Motor neuron (in vitro differentiated cells): ENCODE measurements at places on chromosomes 4 and X.

- ATAC-seq: no peak
These were observed 36.0 kb upstream of the TTC29 start for GRCh38 chr4:146981651-146982050.

DNA sequence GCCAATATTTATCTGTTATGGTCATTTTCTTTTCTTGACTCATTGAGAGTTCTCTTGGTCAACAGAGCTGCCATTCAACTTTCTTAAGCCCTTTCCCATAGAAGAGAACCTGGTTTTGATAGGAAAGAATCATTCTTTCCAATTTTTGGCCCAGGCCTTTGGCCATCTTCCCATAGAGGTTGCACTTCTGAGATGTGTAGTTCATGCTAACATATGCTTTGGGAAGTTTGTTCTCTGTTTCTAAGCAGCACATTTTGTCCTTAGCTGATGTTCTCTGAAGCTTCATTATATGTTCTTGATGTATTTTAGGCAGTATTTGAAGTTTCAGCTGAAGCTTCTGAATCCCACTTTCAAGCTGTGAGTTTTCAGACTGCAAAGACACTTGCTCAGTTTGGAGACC, 161.1 kb downstream of the VEGFC start:
- ATAC-seq: no peak

- no peak for ATAC-seq
These were observed 168.4 kb downstream of the MAD2L1 start for GRCh38 chr4:119898211-119898610.

DNA sequence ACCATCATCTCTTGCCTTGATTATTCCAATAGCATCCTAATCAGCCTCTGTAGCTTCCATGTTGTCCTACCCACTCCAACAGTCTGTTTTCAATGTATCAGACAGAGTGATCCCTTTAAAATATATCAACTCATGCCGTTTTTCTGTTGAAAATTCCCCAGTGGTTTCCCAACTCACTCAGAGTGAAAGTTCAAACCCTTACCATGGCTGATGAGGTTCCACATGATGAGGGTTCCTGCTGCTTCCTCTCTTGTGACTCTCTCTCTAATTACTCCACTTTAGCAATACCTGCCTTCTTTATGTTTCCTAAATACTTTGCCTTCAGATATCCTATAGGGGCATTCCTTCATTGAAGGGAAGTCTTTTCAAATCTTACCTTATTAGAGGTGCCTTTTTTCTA, 334.7 kb downstream of the PPP1R2C start:
- no peak for ATAC-seq

GRCh38 chr4:47830265-47831025, 7.4 kb downstream of the CORIN start:
- ATAC-seq: peak; percentile 39

GRCh38 chrX:153499876-153500275, 5.1 kb downstream of the BGN start:
- no peak for ATAC-seq

DNA sequence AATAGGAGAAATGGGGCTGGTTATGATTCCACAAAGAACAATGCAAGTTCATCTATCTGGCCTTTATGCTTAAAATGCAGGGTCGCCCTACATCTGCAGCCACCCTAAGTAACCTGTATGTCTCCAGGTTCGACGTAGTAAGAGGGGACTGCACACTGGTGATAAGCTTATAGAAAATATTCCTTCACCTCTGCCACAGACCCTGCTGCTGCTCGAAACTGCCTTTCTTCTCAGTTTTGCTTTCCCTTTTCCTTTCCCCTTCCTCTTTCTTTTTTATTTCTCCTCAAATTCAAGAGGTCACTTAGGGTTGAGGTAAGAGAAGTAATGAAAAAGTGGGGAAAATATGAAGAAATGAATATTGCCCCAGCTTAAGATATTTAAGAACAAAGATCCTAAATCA, 123.5 kb downstream of the DCHS2 start:
- no peak for ATAC-seq

DNA sequence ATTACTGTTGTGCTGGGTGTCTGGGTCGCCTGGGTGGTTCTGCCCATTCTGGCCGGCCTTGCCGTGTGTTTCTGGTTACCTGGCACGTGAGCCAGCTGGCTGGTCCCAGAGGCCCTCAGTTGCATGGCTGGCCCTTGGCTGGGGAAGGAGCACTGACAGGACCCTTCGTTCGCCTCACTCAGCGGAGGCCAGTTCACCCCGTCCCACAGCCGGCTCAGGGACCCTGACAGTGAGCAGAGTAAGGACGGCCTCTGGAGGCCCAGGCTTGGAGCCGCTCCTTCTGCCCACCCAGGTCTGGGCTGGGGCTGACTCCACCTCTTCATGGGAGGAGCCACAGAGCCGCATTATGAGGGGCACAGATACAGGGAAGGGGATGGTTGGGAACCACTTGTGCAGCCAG, 20.3 kb upstream of the HGFAC start:
- no peak for ATAC-seq

GRCh38 chr4:101287324-101287723, 60.0 kb downstream of the PPP3CA start:
- ATAC-seq: no peak

GRCh38 chr4:34170946-34171345, 2073.4 kb downstream of the ARAP2 start:
- ATAC-seq: no peak

GRCh38 chr4:26590639-26591038, 6.8 kb downstream of the TBC1D19 start:
- ATAC-seq: no peak

- ATAC-seq: no peak
These were observed 75.0 kb downstream of the EVC start for GRCh38 chr4:5785806-5786680.

DNA sequence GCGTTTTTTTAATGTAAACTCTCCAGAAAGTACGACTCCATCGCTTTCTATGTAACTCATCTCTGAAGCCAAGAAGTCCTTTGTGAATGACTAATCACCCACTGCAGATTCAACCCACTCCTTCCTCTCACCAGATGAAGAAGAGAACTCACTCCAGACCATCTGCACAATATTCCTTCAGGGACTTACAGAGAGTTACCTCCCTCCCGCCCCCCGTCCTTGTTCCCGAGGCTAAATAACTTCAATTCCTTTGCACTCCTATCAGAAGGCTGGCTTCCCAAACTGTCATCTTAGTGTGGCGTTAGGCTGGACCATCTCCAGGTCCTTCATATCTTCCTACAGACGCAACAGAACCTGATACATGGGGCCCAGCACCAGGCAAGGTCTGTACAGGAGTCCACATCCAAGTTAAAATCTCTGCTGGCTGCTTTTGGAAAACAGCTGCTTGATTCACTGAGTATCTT, 82.4 kb downstream of the AFAP1 start:
- no peak for ATAC-seq

GRCh38 chr4:74375824-74376426, 11.0 kb downstream of the EREG start:
- peak; percentile 40 for ATAC-seq

DNA sequence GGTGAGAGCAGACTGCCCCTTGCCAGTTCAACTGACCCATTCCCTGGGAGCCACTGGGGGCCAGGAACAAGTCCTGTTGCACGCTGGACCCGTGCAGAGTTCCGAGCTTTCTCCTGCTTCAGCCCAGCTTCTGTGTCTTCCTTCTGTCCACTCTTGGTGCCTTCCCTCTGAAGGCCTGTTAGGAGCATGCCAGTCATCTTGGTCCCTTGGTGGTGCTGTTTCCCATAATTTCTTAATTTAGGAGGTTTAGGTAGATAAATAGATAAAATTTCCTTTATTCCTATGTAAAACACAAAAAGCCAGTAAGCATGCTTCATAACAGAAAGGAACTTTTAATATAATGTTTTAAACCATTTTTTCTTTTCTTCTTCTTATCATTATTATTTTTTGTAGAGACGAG, 672.7 kb downstream of the CCSER1 start:
- no peak for ATAC-seq

GRCh38 chrX:39755143-39756032, 342.4 kb downstream of the BCOR start:
- peak; percentile 90 for ATAC-seq

- ATAC-seq: peak; percentile 94
These were observed at the start of gene ANK2 for GRCh38 chr4:113049421-113050370. Gene ANK2, plus strand, starts transcription at chr4:113049653. Its CDS starts 76 bp downstream, at chr4:113049729.

DNA sequence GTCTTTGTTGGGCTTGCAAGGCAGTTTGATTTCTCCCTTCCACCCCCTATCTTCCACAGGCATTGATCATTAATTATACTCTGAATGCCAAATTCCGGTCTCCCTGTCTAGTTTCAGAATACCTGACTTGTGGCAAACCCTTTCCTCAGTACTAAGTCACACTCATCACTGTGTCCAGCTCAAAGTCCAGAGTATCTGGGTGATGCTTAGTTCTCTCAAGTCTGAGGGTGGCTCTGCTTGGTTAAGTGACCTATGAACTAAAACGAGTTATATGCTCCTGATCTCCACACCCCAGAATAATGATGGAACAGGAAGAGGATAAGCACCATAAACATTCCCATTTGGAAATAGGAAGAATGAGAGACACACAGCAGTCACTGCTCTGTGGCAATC, 6.5 kb downstream of the SMIM9 start:
- ATAC-seq: no peak

GRCh38 chr4:178142724-178143123, 700.5 kb upstream of the AGA start:
- ATAC-seq: no peak

- no peak for ATAC-seq
These were observed 38.9 kb upstream of the RAP1GDS1 start for GRCh38 chr4:98222306-98222705.

- peak; percentile 50 for ATAC-seq
These were observed 863.6 kb upstream of the IGFBP7 start for GRCh38 chr4:57973819-57974218.

- ATAC-seq: no peak
These were observed 25.2 kb downstream of the TIGD2 start for GRCh38 chr4:89136525-89136924.

DNA sequence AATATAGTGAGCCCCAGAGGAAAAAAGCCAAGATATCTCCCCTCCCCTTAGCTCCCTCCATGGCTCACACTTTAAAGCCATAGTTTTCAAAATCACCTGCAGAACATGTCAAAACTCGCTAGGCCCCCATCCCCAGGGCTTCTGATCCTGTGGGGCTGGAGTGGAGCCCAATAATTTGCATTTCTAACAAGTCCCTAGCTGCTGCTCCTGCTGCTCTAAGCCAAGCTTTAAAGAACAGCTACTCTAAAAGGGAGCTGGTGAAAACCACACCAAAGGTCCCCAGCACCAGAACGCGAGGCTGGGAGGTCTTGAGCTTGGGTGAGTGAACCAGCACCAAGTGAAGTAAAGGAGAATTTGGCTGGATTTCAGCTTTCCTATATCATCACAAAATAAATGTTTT, 237.1 kb downstream of the ZNF674 start:
- ATAC-seq: no peak

GRCh38 chr4:87838890-87839591, 6.3 kb downstream of the MEPE start:
- ATAC-seq: peak; percentile 81

- ATAC-seq: no peak
These were observed 123.0 kb upstream of the AP1S2 start for GRCh38 chrX:15977644-15978043.

GRCh38 chr4:155307731-155308277, 69.0 kb downstream of the MAP9 start:
- ATAC-seq: no peak

DNA sequence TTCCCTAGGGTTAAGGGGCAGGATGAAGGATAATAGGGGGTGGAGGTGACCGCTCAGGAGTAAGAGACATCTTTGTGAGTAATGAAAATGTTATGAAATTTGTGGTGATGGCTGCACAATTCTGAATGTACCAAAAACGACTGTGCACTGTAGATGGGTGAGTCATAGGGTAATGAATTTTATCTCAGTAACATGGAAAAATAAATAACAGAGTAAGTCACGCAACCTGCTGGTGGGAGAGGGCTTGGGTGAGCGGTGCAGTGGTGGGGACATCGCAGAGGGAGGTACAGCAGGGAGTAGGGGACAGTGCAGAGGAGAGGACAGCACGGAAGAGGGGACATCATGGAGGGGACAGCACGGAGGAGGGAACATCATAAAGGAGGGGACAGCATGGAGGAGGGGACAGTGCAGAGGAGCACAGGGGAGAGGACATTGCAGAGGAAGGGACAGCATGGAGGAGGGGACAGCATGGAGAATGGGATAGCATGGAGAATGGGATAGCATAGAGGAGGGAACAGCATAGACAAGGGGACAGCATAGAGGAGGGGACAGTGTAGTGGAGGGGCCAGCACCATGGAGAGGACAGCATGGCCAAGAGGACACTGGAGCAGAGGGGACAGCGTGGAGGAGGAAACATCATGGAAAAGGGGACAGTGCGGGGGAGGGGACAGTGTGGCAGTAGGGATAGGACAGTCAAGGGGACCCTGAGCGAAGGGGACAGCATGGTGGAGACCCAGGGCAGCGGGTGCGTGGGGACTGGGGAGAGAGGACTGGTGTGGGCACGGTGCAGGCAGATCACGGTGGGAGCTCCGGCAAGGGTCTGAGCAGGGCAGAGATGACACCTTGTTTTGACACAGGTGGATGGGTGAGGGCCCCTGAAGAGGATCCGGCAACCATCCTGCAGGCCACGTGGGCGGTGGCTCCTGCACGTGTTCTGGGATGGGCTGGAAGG, 68.5 kb upstream of the MXD4 start:
- peak; percentile 94 for ATAC-seq

- ATAC-seq: no peak
These were observed 112.6 kb downstream of the LINC00632 start for GRCh38 chrX:140822184-140822583.

- ATAC-seq: no peak
These were observed 566.0 kb upstream of the TENM3 start for GRCh38 chr4:181677201-181677600.

DNA sequence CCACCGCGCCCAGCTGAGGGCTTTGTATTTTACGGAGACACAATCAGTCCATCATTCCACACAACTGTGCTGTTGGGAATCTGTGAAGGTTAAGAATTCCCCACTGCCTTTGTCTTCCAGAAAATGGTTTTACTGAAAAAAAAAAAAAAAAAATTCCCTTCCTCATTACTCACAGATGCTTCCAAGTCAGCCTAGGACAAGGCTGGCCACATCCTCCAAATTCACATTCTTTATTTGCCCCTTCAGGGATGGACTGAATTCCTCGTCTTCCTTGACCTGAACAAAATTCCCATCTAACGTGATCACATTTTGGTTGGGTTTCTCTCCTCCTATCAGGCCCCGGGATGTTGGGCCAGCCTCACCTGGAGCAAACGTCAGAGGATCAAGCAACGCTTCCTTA, 130.3 kb downstream of the DHRSX start:
- no peak for ATAC-seq

DNA sequence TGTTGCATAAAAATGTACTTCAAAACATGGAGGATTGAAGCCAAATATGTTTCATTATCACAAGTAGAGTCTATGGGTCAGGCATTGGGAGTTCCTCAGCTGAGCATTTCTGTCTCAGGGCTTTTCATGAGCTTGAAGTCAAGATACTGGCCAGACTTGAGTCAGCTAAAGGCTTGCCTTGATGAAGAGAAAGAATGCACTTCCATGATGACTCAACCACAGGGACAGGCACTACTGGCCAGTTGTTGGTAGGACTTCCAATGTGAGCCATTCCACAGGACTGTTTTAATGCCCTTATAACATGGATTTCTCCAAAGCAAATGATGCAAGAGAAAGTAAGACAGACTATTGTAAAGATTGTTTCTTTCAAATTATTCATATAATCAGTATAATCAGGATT, 895.6 kb downstream of the RAB28 start:
- ATAC-seq: no peak
